ENCODE measurements at places on chromosomes 4 and X.

GRCh38 chr4:148062301-148062950, 330.5 kb downstream of the ARHGAP10 start:
- no peaks in the 10 kb centered on the region for H3K36me3 ChIP-seq
- no peak for DNase-seq
- no peaks in the 10 kb centered on the region for H3K27me3 ChIP-seq

DNA sequence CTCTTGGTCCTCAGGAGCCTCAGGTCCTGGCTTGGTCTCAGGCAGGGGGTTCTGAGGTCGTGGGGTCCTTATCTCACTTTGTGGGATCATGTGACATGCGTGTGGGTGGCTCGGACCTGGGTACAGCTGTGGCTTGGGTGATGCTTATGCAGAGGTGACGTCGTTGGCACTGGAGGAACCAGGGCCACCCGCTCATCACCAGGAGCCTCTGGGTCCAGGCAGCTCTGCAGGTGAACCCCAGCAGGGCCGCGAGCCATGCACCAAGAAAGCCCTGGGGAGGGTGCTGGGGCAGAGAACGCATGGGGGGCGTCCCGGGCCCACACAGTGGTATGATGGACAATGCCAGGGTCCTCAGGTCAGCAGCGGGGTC, 8.7 kb downstream of the ATP5ME start:
- H3K27me3 ChIP-seq = peaks cover 12% of the 10 kb centered on the region
- H3K27ac ChIP-seq = no peak overlapping the region
- H3K36me3 ChIP-seq = peaks cover 6% of the 10 kb centered on the region

DNA sequence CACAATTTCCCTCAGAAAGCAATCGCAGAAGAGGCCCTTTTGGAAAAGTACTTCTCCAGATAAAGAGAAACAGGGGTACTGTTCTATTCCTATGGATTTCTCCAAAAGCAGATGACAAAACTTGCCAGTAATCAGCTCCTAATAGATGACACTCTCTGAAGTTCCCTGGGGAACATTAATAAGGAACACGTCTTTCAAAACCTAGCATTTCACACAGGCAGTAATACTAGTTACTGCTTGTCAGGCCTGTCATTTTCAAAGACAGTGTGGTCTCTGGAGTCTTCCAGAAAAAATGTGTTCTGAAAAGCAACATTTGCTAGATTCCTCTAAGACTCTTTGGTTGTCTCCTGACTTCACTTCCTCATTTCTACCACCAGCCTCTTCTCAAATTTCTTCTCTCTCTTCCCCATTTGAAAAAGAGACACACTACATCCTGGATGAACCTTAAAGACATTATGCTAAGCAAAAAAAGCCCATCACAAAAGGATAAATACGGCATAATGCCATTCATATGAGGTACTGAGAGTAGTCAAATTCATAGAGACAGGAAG, 47.3 kb downstream of the CHRDL1 start:
- peaks cover 30% of the 10 kb centered on the region for H3K4me1 ChIP-seq
- no peak overlapping the region for H3K4me3 ChIP-seq
- no peak for DNase-seq
- peaks cover 3% of the 10 kb centered on the region for H3K27me3 ChIP-seq
- no peak overlapping the region for H3K27ac ChIP-seq

DNA sequence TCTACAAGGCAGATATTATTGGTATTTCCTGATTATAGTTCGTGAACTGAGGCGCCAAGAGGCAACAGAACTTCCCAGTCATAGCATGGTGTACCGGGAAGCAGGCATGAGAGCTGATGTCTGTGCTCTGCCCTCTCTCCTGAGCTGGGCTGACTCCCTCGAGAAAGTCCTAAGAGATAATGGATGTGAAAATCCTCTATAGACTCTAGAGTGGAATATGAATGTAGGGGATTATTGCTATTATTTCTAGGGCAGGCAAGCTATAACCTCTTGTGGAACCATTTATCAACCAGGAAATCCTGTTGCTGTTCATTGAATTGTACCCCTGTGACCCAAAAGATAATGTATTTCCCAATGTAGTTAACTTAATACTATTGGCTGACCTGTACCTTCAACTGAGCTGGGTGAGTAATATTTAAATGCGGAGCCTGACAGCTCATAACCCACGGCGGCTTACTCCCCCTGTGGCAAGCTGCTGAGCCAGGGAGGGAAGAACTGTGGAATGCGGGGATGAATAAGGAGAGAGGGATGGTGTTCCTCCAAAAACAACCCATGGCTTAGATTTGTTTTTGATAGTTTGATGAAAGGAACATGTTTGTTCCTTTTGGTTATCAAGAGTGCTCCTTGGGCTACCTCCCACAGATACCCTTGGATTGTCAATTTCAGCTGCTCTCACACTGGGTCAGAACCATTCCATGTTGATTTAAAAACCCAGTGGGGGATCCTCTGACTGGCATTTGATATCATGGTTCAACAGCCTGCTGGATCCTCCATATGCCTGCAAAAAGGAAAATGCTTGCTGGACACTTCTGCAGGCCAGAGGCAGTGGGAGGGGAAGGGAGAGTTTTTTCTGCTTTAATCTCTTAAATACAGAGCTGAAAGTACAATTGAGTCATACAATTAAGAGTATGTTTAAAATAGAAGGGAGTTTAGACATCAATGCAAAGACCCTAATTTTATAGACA, 339.0 kb upstream of the BOD1L1 start:
- H3K36me3 ChIP-seq = no peaks in the 10 kb centered on the region
- DNase-seq = peak; percentile 19
- no peak overlapping the region for H3K27ac ChIP-seq
- peaks cover 13% of the 10 kb centered on the region for H3K4me1 ChIP-seq
- H3K4me3 ChIP-seq = no peak overlapping the region

- H3K36me3 ChIP-seq = no peaks in the 10 kb centered on the region
- no peaks in the 10 kb centered on the region for H3K27me3 ChIP-seq
- no peak for DNase-seq
- no peaks in the 10 kb centered on the region for H3K4me1 ChIP-seq
Measured at GRCh38 chr4:15343000-15343399, 84.8 kb upstream of the C1QTNF7 start.
